ENCODE measurements at places on chromosomes 3 and 15. TPM values are rescaled to one million over a fixed set of nuclear protein-coding genes. Genes with fewer than 3 reads are reported as not detected.

GRCh38 chr3:97981886-97982285 lies 9.7 kb upstream of the RIOX2 start:
- no peak for DNase-seq

DNA sequence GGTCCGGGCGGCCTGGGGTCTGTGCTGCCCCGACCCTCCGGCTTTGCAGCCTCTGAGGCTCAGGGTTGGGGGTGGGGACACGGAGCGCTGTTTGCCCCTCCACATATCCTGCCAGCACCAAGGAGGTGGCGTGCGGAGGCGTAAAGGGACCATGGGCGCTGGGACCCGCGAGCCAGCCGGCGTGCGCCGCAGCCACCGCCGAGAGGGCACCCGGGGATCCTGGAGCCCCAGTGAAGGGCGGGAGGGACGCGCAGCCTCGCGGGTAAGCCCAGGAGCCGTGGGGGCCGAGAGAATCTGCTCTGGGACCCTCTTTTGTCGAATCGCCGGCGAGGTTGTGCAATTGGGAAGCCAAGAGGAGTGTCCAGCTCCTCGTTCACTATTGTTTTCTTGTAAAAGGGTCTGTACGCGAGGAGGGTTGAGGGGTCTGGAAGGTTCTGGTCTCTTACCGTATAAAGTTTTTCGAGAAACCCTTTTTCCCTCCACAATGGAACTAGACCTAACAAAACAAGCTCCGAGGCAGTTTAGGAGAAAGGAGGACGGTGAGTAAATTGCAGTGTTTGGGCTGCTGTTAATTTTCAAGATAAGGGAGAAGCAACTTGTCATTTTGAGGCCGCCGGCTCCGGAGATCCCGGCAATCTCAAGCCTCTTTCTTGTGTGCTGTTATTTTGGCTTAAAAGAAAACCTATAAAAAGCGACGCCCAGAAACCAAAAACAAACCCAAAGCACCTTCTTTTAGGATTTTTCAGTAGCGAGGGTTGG lies 29.9 kb upstream of the ST3GAL6 start:
- no peak for DNase-seq

DNA sequence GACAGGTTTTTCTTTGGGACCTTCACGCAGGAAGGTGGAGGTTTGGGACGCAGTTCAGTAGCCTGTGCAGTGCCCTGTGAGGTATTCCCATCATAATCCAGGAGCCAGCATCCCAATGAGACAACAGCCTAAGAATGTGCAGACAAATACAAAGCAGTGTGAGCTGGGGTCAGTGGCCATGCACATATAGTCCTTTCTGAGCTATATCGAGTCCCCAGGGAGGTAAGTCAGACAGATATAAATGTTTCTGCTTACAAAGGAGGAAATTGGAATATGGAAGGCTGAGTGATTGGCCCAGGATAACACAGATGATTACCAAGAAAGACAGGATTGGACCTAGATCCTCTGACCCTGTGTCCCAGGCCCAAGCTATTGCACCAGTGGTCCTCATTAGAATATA lies 216.6 kb upstream of the TRIM42 start:
- no peak for DNase-seq

GRCh38 chr3:126469479-126469878 lies 6.2 kb downstream of the ZXDC start:
- no peak for DNase-seq

SYNPR gene
- total RNA-seq = not detected

TRANK1 gene
- 3.2 TPM for total RNA-seq

ALDH1A2 gene
- total RNA-seq = 0.98 TPM

Data from Panc1 (cell line).